Inflammatory macrophage (primary cell): ENCODE measurements at places on chromosomes 3 and 15.
A peak's percentile ranks its signal among the peaks of the same experiment; 100 is the strongest.

GRCh38 chr15:57217778-57218598 is 158.3 kb upstream of the CGNL1 start:
- DNase-seq = no peak

DNA sequence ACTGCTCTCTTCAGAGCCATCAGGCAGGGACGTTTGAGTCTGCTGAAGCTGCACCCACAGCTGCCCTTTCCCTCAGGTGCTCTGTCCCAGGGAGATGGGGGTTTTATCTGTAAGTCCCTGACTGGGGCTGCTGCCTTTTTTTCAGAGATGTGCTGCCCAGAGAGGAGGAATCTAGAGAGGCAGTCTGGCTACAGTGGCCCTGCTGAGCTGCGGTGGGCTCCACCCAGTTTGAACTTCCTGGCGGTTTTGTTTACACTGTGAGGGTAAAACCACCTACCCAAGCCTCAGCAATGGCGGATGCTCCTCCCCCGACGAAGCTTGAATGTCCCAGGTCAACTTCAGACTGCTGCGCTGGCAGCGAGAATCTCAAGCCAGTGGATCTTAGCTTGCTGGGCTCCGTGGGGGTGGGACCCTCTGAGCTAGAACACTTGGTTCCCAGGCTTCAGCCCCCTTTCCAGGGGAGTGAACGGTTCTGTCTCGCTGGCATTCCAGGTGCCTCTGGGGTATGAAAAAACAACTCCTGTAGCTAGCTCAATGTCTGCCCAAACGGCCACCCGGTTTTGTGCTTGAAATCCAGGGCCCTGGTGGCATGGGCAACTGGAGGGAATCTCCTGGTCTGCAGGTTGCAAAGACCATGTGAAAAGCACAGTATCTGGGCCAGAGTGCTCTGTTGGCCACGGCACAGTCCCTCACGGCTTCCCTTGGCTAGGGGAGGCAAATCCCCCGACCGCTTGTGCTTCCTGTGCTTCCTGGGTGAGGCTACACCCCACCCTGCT is 21.1 kb upstream of the ST6GAL1 start:
- DNase-seq = no peak

- no peak for DNase-seq
Measured at GRCh38 chr3:31567036-31567435, 34.3 kb downstream of the STT3B start.

DNA sequence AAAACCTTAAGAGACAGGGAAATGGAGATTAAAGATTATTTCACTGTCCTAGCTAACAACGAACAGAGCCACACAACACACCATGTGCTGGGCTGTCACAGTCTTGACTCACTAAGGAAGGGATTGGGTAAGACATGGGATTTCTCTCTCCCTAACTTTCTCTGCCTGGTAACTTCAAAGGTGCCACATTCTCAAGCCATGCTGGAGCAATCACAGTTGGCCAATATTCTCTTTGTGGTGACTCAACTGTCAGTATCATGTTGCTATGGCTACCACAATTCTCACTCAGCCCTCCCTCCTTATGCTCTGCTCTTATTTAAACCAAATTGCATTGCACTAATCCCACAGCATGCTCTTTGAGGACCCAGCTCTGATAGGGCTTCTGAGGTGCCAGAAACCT is 74.0 kb downstream of the OXNAD1 start:
- peak; percentile 92 for DNase-seq

DNA sequence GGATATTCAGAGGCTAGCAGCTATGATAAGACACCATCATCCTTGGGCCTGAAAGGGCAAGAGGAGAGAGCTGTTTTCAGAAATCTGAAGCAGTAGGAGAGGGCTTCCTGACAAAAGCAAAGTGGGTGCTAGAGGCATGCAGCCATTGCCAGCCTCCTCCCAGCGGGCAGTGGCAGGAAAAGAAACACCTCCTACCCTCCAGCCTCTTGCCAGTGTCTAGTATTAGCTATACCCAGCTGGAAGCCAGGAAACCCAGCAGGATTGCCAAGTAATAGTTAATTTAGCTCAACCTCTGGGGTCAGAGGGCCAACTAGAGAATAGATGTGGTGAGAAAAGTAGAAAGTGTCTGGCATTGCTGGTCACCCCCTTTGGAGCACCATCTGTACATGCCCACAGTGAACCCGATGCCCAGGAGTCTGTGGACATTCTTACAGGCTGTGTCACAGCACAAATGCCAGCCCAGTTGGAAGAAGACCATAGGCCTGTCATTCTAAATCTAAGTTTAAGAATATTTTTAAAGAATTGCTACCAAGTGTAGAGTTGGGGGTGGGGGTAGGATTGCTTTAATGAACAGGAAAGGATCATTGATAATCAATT is 85.3 kb downstream of the HCN4 start:
- DNase-seq = no peak

DNA sequence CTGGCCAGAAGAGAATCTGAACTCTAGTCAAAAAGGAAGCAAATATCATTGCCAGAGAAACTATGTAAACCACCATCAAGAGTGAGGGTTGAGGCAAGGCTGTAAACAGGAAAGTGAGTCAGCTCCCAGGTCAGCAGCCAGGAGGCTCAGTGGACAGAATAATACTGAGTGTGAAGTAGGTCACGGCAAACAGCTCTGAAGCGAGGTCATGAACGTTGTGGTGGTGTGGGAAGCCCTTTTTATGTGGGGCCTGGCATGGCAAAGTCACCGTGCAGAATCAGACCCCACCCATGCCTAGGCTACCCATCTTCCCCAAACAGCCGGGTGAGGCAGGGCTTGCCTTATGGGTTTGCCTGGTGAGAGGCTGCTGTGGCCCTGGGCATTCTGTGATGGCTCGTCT is 43.9 kb downstream of the THBS1 start:
- peak; percentile 1 for DNase-seq

DNA sequence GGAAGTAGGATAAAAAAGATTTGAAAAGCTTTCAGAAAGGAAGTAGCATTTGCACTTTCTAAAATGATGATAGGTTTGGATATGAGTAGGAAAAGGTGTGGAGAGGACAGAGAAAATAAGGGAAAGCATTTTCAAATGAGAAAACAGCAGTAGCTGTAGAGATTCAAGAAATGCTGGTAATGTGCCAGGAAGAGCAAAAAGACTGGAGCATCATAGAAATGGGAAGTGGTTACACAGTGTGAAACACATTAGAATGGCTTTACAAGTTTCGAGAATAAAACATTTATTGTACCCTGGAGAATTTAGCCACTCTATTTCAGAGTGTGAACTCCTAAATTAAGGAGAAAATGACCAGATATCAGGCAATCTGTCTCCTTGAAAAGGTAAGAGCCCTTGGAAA is 108.3 kb upstream of the CHL1 start:
- DNase-seq = no peak
